Activated CD4-positive, alpha-beta T cell treated with anti-CD3 and anti-CD28 coated beads, Interleukin-2, Interleukin-4, amounts not matched to agents 100 ng/mL and 50 ng/mL, durations not matched to agents 16 hours and 8 hours (primary cell): ENCODE measurements at places on chromosomes 12 and 14.

DNA sequence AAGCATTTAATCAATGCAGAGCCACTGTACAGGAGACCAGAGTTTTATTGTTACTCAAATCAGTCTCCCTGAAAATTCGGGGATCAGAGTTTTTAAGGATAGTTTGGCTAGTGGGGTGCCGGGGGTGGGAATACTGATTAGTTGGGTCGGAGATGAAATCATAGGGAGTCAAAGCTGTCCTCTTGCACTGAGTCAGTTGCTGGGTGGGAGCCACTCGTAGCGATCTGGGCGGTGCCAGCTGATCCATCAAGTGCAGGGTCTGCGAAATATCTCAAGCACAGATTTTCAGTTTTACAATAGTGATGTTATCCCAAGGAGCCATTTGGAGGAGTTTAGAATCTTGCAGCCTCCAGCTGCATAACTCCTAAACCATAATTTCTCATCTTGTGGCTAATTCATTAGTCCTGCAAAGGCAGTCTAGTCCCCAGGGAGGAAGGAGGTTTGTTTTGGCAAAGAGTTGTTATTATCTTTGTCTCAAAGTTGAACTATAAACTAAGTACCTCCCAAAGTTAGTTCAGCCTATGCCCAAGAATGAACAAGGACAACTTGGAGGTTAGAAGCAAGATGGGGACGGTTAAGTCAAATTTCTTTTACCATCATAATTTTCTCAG, 169.4 kb upstream of the PLEKHG7 start:
- DNase-seq = no peak

GRCh38 chr14:103188810-103189480, 65.7 kb downstream of the TNFAIP2 start:
- no peak for DNase-seq

DNA sequence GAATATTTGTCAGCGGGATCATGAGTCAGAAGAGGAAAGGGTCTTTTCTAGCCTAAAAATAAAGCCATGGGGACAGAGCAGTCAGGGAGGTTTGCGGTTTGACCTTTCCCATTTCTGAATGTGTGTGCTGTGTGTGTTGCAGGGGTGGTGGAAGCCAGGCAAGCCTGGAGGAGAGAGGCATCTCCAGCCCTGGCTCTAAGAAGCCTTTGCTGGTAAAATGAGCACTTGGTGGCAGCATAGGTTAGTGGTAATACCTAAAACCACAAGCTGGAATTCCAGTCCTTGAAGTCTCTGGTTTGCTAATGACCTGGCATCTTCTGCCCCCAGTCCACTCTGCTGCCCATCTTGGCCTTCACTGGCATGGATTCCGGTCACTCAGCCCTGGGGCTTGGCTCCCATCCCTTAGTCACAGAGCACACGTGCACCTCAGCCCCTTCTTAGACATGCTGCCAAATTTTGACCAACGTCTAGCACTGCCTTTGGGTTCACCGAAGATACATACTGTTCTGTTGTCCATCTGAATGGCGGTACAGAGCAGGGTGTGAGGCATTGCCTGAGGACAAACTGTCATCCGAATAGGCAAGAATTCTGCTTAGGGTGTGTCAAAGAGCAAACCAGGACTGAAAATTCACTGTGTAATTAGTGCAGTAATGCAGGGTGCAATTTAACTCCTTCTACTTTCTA, 52.7 kb downstream of the KCNA5 start:
- DNase-seq = no peak

- peak; percentile 66 for DNase-seq
Observed at GRCh38 chr12:67943141-67943892, 45.9 kb upstream of the IFNG-AS1 start.

GRCh38 chr14:64971943-64972791, at the start of gene RAB15:
TSS of gene RAB15 (minus strand) at chr14:64972336. CDS start at chr14:64972076, 260 bp downstream.
- DNase-seq = peak; percentile 19

DNA sequence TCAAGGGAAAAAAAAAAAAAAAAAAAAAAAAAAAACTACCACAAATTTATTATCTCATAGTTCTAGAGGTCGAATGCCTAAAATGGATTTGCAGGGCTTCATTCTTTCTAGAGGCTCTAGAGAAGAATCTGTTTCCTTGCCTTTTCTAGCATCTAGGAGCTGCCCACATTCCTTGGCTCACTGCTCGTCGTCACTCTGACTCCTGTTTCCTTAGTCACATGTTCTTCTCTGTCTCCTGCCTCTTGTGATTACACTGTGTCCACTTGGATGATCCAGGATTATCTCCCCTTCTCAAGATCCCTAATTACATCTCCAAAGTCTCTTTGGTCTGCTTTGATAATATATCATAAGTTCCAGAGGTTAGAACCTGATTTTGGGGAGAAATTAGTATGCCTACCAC, 88.7 kb downstream of the HECTD1 start:
- no peak for DNase-seq

DNA sequence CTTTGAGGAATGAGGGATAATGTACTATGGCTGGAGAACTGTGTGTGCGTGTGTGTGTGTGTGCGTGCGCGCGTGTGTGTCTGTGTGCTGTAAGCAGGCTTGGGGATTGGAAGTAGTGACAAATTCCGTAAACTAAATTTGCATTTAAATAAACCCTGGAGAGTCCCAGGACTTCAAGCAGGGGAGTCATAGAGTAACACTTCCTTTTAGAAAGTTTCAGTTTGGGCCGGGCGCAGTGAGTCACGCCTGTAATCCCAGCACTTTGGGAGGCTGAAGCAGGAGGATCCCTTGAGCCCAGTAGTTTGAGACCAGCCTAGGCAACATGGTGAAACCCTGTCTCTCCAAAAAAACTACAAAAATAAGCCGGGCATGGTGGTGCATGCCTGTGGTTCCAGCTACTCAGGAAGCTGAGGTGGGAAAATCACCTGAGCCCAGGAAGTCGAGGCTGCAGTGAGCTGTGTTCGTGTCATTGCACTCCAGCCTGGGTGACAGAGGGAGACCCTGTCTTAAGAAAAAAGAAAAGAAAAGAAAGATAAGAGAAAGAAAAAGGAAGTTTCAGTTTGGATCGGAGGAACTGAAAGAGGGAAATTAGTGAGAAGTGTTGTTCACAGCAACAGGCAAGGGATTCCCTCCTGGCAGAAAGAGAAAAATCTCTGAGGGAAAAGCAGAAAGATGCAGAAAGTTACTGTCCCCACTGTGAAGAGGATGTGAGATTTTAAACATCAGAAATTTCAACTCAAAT, 222.7 kb upstream of the SOX5 start:
- no peak for DNase-seq

GRCh38 chr14:81236138-81236537, 15.4 kb upstream of the GTF2A1 start:
- DNase-seq = no peak

DNA sequence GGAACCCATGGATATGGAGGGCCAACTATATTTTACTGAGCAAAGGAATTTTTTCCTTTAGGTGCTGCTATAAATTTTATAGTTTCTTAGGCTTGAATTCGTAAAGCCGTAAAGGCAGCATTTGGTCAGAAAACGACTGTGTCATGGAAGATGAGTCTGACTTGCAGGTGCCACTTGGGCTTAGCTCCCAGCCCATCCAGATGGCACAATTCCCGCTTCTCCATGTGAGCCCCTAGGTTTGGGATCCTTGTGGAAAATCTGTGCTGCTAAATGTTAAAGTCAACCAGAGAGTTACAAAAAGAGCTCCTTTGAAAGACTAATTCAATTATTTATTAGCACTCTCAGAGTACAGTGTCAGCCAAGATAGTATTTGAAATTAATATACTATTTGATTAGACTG, 120.1 kb upstream of the NPAS3 start:
- no peak for DNase-seq

- DNase-seq = no peak
Observed at GRCh38 chr12:50325890-50326391, 42.6 kb upstream of the LIMA1 start.

DNA sequence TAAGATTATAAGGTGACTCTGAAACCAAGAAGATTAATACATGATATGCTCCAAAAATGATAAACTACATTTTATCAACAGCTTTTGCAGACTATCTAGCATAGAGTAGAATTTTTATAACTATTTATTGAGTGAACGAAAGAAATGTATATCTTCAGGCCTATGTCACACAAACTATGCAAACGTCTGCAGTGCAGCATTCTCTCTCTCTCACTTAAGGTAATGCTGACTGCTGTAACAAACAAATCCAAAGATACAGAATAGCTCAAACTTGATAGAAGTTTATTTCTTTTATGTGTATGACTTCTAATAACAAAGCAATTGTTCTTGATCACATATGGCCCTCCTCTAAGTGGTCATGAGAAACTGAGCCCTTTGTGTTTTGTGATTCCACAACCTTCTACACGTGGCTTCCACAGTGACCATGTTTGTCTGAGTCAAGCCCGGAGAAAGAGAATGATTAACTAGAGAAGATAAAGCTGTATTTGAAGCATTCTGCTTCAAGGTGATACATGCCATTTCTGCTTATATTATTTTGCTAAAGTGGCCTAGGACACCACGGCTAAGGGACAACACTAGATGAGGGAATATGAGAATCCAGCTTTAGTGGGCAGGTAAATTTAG, 1352.7 kb upstream of the TMEM132C start:
- DNase-seq = no peak

- DNase-seq = no peak
Observed at GRCh38 chr12:89861086-89861485, 152.4 kb upstream of the ATP2B1 start.

GRCh38 chr12:22536346-22536945, 7.9 kb downstream of the C2CD5 start:
- DNase-seq = no peak

- DNase-seq = no peak
Observed at GRCh38 chr12:127263621-127264020, 1003.3 kb upstream of the TMEM132C start.

DNA sequence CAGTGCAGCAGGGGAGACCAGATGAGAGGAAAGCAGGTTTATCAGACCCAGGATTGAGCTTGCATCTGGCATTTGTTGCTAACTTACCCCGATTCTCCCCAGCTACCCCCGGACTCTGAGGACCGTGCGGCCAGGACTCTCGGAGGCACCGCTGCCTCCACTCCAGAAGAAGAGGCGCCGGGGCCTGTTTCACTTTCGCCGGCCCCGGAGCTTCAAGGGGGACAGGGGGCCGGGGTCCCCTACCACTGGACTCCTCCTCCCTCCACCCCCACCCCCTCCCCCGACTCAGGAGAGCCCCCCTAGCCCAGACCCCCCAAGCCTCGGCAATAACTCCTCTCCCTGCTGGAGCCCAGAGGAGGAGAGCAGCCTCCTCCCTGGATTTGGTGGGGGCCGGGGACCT, 6.5 kb upstream of the CPNE6 start:
- DNase-seq = no peak

GRCh38 chr14:93034671-93034994, 81.1 kb downstream of the ITPK1 start:
- no peak for DNase-seq

GRCh38 chr14:25267186-25267585, 217.2 kb upstream of the STXBP6 start:
- no peak for DNase-seq

DNA sequence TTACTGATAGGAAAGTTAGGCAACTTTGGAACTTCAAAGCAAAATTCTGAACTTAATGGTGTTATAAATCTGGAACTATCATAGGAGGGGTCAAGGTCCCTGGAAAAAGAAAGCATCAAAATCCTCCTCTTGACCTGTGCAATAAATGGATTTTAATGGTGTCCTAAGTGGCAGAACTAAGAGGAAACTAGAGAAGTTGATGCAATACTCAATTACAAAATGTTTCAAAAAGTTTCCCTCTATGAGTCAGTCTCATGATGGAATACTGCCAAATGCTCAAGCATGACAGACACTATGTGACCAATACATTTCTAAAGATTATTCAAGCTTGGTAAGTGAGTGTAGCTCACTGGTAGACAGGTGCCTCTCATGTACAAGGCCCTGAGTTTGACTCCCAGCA, 47.7 kb upstream of the ERGIC2 start:
- DNase-seq = peak; percentile 19

- no peak for DNase-seq
Observed at GRCh38 chr14:92950773-92951172, 27.8 kb downstream of the CHGA start.

GRCh38 chr12:65407388-65408149, 129.1 kb downstream of the MSRB3 start:
- DNase-seq = no peak

- no peak for DNase-seq
Observed at GRCh38 chr12:82414044-82414443, 55.7 kb downstream of the METTL25 start.

DNA sequence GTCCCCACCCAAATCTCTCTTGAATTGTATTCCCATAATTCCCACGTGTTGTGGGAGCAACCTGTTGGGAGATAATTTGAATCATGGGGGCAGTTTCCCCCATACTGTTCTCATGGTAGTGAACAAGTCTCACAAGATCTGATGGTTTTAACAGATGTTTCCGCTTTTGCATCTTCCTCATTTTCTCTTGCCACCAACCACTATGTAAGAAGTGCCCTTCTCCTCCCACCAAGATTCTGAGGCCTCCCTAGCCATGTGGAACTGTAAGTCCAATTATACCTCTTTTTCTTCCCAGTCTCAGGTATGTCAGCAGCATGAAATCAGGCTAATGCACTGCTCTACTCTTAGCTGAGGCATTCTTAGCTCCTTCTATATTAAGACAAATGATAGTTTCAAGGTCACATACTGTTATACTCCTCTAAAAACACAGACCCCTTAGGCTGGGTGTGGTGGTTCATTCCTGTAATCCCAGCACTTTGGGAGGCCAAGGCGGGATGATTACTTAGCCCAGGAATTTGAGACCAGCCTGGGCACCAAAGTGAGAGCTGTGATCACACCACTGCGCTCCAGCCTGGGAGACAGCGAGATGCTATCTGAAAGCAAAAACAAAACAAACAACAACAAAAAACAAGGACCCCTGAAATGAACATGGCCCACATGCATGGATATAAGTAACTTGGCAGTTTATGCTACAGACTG, 3.6 kb downstream of the SCAF11 start:
- DNase-seq = no peak

DNA sequence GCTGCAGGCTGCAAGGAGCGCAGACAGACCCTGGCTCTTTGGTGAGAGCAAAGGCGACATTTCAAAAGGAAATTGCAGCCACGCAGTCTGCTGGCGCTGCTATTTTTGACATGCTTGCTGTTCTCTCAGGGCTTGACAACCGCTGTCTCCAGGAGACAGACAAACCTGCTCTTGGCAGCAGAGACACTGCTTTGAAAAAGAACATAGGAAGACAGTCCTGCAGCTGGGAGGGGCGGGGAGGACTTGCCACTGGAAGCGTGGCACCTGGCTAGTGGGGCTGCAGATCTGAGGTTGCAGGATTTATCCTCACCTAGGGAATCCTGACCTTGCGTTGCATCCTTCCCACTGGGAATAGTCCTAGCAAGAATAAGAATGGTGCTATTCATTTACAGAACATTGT, 91.8 kb upstream of the KCNA1 start:
- DNase-seq = no peak

DNA sequence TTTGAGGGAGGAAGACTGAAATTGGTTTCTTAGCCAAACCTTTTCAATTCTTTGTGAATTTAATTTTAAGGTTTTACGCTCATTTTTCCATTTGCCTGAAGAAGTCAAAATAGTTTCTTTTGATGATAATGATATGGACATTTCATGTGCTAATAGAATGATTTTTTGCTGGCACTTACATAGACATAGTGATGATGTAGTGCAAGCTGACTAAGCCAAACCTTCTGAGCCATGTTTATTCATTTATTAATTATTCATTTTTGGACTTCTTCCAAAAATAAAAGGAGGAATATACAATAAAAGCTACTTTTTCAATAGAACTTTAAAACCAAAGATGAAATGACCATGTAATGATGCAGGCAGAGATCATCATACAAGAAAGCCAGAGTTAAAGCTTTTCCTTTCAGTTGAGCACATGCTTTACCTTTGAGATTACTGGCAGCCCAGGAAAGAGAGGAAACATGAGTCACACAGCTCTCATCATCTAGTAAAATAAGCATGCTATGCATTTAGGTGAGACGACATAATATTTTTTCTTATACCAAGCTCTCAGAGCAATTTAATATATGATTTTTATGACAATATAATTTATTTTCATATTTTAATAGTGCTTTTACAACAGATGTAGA, 24.8 kb downstream of the KCNA1 start:
- no peak for DNase-seq
